ENCODE measurements at places on chromosomes 16 and 17. TPM values are rescaled to one million over a fixed set of nuclear protein-coding genes. Genes with fewer than 3 reads are reported as not detected.

Gene PLA2G10
- total RNA-seq = not detected

Gene KIF19
- 0.22 TPM for total RNA-seq

Gene SOX15
- 0.91 TPM for total RNA-seq

Gene TNS4
- total RNA-seq = not detected

Gene ITGAL
- total RNA-seq = 1.5 TPM

Gene SPDYE4
- total RNA-seq = not detected

Gene TERB1
- not detected for total RNA-seq

Gene ITGAX
- total RNA-seq = 1.2 TPM

Gene CISD3
- 82.5 TPM for total RNA-seq

Gene SGCA
- total RNA-seq = 135 TPM

Gene MYH1
- not detected for total RNA-seq

Gene FOXN1
- not detected for total RNA-seq

Gene KRTAP4-5
- not detected for total RNA-seq
